ENCODE measurements at places on chromosomes 11 and 22.

DNA sequence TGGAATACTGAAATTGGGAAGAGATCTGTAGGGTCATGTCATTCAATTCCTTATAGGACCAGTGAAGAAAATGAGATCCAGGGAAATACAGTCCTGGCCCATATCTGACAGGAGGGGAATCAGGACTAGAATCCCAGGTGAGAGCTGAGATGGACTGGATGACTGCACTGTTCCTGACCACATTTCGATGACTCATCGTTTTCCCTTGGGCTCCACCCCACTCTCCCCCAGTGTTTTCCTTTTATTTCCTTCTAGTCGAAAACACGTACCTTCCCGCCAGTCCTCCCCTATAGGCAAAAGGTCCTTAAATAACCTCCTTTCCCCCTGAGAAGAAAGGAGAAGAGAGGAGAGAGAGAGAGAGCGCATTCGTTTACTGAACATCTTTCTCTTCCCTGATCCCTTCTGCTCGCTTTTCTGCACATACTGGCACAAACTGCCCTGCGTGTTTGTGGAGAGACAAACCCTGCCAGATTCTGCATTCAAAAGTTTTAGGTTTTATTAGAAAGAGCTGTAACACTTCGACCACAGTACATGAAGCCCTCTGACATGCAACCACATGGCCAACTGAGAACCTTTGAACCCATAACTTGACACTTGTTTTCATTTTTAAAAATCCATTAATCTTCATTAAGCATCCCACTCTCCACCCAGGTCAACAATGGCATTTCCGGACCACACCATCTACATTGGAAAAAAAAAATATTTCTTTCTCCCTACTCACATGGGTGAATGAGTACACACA is 565.7 kb downstream of the METTL15 start:
- peak; percentile 84 for DNase-seq

DNA sequence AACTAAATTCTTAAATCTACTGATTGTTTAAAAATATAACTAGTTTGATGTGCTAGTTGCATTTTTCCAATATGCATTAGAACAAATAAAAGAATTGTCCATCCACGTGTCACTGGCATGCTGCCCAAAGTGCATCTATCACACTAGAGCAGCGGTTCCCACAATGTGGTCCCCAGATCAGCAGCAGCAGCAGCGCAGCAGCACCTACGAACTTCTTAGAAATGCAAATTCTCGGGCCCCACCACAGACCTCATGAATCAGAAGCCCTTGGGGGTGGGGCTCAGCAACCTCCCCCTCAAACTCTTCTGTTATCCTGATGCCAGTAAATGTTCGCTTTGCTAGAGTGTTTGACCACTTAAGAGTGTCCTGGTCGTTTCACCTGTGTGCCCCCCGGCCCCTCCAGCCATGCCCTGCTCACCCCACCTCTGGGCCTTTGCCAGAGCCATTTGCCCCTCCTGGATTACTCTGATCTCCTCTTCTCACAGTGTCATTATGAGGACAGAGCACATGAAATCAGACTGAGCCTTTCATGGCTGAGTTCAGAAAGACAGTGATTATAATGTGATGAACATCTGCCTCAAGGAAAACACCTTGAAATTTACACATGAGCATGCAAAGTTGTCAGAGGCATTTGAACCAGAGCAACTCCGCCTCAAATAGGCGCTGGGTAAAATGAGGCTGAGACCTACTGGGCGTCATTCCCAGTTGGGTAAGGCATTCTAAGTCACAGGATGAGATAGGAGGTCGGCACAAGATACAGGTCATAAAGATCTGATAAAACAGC is 12.6 kb upstream of the VSIG10L2 start:
- DNase-seq = no peak

DNA sequence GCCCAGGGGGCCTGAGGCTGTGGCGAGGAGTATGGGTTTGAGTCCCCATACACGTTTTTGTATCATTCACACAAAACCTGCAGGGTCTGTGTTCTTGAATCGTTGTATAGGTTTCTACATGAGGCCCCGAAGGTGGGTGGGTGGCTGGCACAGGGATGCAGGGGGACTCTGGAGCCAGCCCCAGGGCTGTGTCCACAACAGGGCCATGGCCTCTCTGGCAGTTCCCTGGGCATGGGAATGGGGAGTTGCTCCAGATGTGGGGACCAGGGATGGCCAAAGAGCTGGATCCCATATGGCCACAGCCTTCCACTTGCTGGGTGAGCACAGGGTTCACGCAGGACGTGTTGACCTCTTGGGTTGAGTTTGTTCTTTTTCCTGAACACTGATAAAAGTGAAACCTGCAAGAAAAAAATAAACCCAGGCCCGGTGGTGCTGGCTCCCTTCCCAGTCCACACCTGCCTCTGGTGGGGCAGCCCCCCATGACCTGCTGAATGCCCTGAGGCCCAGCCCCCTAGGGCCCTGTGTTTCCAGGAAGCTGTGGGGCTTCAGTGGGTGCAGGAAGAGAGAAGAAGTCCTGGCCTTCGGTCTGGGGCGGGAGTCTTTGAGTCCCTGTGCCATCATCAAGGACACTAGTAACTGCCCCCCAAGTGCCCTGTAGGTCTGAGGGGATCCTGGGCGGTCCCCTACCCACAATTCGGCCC is 16.1 kb downstream of the MYRF start:
- no peak for DNase-seq

- peak; percentile 58 for DNase-seq
Measured at GRCh38 chr11:1652771-1653540, 23.4 kb downstream of the KRTAP5-5 start.

DNA sequence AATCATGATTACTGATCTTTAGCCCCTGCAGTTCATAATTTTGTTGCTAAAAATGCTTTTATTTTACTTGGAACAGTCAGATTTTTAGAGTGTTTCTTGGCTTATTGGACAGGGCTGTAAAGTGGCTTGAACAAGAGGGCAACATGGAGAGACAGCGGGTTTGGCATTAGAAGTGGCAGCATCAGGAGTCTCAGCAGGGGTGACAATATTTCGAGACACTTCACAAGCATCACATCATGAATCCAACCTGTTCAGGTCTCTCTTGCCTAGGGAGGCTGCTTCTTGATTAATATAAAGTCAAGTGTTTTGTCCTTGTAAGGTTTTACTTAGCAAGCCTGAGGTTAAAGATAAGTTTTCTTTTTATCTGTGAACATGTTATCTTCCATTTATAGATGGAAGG is 2249.5 kb downstream of the LRRC4C start:
- DNase-seq = no peak

- no peak for DNase-seq
Measured at GRCh38 chr11:116046127-116046526, 541.9 kb upstream of the CADM1 start.

DNA sequence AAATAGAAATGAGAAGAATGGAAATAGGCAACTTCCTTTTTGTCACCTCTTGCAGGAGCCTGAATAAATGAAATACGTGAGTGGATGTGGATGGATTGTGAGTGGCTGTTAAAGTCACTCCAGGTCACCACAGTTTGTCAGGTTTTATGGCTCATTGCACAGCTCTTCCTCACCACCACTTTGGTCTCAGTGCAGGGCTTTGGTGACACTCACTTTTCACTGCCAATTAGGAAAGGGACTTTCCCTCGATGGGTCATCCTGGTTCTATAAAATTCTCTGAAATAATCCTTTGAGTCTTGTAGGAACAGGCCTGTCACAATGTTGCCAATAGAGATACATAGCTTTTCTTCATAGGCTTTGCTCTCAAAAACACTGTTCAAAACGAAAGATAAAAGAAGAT is 172.4 kb upstream of the C11orf87 start:
- no peak for DNase-seq

DNA sequence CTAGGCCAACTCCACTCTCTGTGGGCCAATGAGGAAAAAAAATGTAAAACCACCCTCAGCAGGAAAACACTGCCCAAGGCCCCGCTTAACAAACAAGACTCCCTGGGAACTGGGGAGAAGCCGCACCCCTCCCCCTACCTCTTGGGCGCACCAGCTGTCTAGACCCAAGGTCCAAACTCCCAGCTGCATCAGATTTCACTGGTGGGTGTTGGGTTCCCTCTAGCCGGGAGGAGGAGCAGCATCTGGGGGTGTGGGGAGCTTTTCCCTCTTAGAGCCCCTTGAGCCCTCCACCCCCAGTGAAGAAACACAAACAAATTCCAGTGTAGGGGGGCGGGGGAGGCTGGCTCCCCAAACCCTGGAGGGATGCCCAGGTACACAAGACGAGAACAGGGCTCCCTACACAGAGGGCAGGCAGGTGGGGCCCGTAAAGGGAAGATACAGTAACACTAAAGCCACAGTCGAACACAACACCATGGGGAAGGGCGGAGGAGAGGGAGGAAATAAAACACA is 64.9 kb downstream of the NECTIN1 start:
- no peak for DNase-seq

- DNase-seq = peak; percentile 18
Measured at GRCh38 chr22:29750559-29751538, 16.0 kb downstream of the ZMAT5 start.

DNA sequence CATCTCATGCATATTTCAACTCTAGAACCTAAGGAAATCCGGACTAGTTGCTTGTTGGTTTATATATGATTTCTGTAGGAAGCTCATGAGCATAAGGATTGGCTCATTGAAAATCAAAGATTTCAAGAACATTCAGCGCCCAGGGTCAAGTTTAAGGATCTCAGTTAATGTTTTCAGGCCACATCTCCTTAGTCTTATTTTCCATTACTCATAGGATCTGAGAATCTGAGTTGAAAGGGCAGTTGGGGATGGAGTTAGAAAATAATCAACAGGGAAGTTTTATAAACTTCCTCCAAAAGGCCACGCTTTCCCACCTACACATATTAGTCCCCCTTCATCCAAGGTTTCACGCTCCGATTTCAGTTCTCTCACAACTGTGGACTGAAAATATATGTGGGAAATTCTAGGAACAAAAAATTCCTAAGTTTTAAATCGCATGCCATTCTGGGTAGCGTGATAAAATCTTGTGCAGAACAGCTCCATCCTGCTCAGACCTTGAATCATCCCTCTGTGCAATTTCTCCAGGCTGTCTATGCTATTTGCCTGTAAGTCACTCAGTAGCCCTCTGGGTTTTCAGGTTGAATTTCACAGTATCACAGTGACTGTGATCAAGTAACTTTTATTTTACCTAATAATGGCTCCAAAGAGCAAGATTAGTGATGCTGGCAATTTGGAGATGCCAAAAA is 160.2 kb downstream of the KIRREL3 start:
- peak; percentile 86 for DNase-seq

DNA sequence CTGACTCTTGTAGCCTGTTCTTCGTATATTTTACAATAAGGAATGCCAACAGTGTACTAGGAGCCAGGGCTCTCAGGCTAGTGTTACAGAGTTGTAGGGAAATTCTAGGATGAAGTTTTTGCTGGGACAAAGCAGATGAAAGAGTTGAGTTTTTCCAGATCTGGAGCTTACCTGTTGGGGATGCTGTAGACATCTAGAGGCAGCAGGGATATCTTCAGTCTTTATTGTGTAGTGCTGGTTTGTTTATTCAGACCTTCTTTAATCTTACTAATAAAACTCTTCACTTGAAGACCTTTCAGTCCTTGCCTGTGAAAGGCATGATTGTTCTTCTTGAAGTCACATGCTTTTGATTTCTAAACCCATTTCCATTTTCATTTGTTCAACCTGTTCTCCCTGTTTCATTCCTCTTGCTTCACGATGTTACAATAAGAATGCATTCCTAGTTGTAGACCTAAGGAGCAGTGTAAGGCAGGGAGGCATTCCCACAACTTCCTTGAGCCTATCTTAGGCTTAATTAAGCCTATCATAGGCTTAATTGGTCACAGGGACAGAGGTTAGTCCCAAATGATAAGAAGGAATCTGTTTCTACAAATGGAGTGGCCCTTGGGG is 7.9 kb upstream of the SLC37A2 start:
- no peak for DNase-seq

- peak; percentile 55 for DNase-seq
Measured at GRCh38 chr11:65932558-65932919, 12.7 kb upstream of the TSGA10IP start.

- no peak for DNase-seq
Measured at GRCh38 chr22:38346506-38346905, 29.3 kb upstream of the CSNK1E start.

DNA sequence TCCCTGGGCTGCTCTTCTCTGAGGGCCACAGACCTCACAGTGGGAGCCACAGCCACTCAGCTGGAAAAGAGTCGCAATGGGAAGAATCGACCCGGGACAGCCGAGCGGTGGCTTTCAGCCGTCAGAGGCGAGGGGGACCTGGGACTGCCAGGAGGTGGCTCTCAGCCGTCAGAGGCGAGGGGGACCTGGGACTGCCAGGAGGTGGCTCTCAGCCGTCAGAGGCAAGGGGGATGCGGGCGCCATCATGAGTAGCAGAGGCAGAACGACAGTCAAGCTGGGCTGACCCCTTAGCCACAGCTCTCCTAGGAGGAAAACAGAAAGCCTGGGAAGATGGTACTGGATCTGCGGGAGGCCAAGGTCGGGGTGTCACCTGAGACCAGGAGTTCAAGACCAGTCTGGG is 14.9 kb upstream of the MUC2 start:
- no peak for DNase-seq

GRCh38 chr11:34492806-34493414 is 20.7 kb downstream of the ELF5 start:
- peak; percentile 65 for DNase-seq

DNA sequence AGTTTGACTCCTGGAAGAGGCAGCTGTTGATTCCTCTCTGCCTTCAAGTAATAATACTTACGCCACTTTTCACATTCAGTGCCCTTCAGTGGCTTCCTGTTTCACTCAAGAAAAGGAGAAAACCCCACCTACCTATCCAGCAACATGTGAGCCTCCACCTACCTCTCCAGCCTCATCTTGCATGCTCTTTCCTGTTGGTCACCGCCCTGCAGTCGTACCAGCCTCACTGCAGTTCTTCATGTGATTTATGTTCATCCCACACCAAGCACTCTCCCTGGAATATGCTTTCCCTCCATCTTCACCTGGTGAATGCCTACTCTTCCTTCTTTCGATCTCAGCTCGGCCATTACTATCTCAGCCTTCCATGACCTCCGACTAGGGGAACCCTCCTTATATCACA is 21.8 kb upstream of the YWHAH start:
- no peak for DNase-seq

GRCh38 chr11:720642-721246 is 14.7 kb downstream of the EPS8L2 start:
- peak; percentile 75 for DNase-seq

GRCh38 chr11:10298342-10298741 is 4.3 kb upstream of the SBF2 start:
- DNase-seq = peak; percentile 89

GRCh38 chr22:44413211-44413610 is 84.8 kb downstream of the RTL6 start:
- DNase-seq = no peak

- DNase-seq = peak; percentile 48
Measured at GRCh38 chr22:28123989-28124766, 205.1 kb upstream of the PITPNB start.
